ENCODE measurements at places on chromosomes 1 and 21.

DNA sequence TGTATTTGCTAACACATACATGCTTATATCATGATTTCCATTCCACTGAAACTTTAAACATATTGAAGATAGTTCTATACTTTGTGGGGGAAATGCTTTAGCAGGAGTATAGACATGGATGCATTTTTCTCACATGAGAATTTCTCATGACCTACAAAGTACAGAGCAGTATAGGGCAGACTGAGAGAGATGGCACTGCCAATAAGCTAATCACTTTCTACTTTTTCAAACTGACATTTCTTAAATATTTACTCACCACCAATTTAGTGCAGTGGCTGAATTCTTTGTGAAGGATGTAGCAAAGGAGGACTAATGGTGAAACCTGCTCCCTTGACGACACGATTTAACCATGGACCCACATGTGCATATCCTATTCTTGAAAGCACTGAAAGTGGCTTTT, 923.5 kb downstream of the ADGRL2 start:
- DNase-seq: no peak

- DNase-seq: no peak
Observed at GRCh38 chr1:175543447-175543846, 199.9 kb downstream of the TNR start.

GRCh38 chr1:5993556-5994491, 1.6 kb upstream of the NPHP4 start:
- DNase-seq: no peak

DNA sequence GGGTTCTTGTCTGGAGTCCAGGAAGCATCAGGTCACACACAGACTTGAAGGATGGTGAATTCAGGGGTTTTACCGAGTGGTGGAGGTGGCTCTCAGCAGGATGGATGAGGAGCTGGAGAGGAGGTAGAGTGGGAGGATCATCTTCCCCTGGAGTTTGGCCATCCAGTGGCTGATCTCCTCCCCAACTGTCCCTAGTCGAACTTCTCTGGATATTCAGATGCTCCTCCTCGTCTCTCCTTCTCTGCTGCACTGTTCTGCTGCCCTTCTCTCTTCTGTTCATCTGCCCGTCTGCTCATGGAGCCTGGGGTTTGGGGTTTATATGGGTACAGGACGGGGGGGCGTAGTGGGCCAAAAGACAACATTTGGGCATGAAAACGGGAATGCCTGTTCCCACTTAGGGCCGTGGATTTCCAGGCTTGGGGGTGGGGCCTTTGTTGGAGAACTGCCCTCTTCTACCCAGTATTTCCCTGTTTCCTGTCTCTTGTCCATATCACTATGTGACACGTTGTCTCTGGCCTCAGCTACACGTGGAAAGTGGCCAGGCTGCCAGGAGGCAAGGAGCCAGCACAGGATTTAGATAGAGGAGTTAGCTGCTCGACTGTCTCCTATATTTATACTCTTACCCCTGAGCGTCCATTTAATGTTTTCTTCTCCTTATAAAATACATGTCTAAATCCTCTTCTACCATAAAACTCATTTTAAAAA, 76.7 kb downstream of the SIPA1L2 start:
- peak; percentile 36 for DNase-seq

GRCh38 chr1:48469616-48470480, 2.2 kb downstream of the SPATA6 start:
- DNase-seq: no peak

- DNase-seq: no peak
Observed at GRCh38 chr1:186218654-186219352, 156.2 kb downstream of the TPR start.

DNA sequence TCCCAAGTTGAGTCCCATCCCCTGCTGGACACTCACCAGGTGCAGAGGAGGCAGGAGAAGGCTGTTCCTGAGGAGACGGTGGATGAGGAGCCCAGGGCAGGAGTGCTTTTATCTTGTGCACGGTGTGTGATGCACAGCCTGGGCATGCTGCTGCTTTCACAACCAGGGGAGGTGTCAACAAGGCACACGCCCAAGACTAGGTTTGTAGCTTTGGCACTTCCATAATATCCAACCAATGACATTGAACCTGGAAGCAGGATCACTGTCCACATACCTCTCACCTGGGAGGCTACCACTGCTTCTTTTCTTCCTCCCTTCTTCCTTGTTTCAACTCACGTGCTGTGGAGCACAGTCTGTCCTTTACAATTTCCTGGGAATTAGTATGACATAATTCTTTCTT, at the start of gene LCE3D:
Gene LCE3D, minus strand, starts transcription at position 84 of the 400 bp plus-strand sequence. CDS start 580 bp downstream, outside the sequence.
- DNase-seq: peak; percentile 1

- DNase-seq: no peak
Observed at GRCh38 chr1:152481869-152482664, 28.5 kb upstream of the LCE5A start.

- DNase-seq: no peak
Observed at GRCh38 chr21:28740125-28740524, 252.6 kb downstream of the LTN1 start.

- DNase-seq: no peak
Observed at GRCh38 chr1:198640174-198640573, 1.3 kb downstream of the PTPRC start.

Measured in H4 (cell line).